AG08396 (cell line): ENCODE measurements at places on chromosomes 13 and 19.

- peak; percentile 59 for DNase-seq
Observed at GRCh38 chr13:40665126-40666044, 1.1 kb downstream of the FOXO1 start.

- no peak for DNase-seq
Observed at GRCh38 chr13:20431080-20431479, 94.6 kb downstream of the CRYL1 start.

GRCh38 chr19:46311444-46311843, 14.6 kb downstream of the HIF3A start:
- DNase-seq = no peak

GRCh38 chr19:1069009-1069779, 2.2 kb downstream of the ARHGAP45 start:
- DNase-seq = no peak

GRCh38 chr19:16361254-16361653, 36.6 kb downstream of the KLF2 start:
- DNase-seq = no peak

GRCh38 chr13:114002009-114002544, 28.2 kb upstream of the C13orf46 start:
- DNase-seq = no peak

- DNase-seq = peak; percentile 47
Observed at GRCh38 chr13:114339857-114340534, 25.7 kb downstream of the CHAMP1 start.

DNA sequence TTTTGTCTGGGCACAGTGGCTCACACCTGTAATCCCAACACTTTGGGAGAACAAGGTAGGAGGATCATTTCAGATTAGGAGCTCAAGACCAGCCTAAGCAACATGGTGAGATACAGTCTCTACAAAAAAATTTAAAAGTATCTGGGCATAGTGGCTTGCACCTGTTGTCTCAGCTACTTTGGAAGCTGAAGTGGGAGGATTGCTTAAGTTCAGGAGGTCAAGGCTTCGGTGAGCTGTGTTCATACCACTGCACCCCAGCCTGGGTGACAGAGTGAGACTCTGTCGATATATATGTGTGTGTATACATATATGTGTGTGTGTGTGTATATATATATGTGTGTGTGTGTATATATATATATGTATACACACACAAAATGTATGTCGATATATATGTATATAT, 833.0 kb downstream of the PCDH9 start:
- no peak for DNase-seq

- DNase-seq = no peak
Observed at GRCh38 chr19:2171349-2172145, 7.8 kb downstream of the DOT1L start.

DNA sequence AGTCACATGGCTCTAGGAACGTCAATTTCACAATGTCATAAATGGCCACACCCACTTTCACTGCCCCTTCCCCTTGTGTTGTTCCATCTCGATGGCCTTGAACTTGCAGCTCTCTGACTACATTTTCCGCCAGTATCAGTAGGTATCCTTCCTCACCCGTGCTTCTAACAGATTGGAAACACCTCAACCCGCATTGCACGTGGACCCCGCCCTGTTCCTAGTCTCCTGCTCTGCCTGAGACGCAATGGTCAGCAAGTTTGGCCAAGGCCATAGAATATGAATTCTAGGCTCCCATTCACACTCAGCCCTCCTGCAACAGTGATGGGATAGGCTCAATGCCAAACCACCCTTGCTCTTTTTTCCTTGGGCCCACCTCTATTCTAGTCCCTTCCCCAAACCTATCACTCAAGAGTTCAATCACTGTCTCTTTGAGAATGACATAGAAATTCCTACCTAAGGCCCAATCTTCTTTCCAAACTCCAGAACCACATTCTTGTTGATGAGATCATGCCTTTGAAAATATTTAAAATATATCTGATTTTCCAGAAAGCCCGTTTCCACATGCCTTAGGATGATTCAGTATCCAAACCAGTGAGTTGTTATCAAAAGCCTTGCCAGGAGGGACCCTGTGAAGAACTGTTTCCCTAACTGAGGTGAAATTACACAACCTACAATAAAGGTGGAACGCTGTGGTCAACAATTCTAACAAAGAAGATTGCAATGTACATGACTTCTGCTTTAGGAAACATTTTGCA, 334.6 kb downstream of the MYO16 start:
- peak; percentile 31 for DNase-seq

DNA sequence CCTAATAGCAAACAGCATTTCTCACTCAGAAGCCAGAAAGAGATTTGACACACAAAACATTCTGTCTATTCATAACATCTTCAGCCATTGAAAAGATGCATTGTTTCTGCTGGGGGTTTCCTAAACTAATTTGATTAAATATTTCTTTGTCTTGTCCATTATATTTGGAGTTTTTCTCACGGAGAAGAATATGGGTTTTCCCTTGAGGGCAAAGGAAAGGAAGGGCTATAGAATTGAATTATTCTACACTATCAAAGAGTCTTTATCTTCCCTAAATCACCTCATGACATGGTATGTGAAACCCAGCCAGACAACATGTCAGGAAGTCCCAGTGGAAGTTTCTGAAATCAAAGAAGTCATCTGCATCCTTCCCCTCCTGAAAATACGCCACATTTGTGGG, 186.4 kb downstream of the SHISA2 start:
- DNase-seq = no peak

GRCh38 chr19:49442771-49443365, 1.5 kb upstream of the SLC17A7 start:
- DNase-seq = peak; percentile 91

- DNase-seq = no peak
Observed at GRCh38 chr13:20911037-20911436, 8.5 kb upstream of the XPO4 start.

DNA sequence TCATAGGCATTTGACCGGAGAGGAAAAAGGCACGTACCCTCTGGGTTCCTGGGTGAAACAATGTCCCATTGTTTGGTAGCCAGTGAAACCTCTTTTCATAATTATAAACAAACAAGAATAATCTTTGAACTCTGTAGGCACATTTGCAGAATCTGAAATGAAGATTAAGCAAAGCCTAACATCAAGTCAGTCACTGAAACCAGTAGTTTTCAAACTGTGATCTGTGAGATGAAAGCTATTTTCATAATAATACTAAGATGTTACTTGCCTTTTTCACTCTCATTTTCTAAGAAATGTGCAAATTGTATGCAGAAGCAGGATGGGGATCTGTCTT, 105.4 kb downstream of the WDFY2 start:
- DNase-seq = no peak

DNA sequence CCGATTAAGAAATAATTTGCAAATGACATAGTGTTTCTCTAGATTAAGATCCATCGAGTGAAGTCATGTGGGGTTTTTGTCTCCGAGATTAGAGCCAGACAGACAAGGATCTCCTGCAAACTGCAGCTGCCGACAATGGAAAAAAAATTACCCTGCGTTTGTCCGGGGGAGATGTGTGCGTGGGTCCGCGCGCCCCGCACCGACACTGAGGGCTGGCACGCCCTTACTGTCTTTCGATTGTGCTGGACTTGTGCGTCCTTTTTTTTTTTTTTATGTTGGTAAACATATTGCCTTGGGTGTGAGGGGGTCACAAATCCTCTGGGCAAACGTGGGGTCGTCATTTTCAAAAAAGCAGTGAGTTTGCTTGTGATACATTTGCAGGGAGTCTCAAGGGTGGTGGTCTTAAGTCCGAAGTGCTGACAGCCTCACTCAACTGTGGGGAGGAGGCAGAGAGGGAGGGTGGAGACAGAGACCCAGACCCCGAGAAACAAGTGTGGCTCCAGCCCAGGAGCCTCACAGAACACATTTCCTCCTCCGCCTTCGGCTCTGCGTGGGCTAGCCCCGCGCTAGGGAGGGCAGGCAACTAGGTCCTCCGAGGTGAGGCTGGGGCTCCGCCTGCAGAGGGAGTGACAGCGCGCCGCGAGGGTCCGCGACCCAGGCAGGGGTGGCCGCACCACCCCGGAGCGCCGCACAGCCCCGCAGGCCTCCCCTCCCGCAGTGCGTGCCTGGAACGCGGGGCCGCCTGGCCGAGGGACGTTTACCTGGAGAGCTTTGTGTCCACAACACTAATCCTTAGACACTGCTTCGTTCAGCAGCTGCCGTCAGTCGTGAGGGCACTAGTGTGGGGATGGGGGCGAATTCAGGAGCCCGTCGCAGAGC, 11.7 kb upstream of the SOX1 start:
- no peak for DNase-seq

DNA sequence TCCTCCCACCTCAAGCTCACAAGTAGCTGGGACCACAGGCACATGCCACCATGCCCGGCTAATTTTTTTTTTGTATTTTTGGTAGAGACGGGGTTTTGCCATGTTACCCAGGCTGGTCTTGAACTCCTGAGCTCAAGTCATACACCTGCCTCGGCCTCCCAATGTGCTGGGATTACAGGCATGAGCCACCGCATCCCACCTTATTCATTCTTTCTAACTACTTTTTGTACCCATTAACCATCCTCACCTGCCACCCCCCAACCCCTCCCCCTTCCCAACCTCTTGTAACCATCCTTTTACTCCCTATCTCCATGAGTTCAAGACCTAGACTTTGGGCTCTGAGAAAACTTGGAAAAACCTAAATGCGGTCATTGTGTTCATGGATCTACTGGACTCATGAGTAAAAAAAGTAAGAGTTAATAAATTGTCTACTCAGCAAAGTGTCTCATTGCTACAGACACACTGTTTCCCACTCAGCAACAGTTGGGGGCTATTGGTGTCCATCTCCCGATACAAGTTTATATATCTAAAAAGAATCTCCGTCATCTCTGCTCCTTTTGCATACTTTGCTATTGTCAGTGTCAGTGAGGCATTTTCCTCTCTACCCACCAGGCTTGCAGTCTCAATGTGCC, 44.1 kb upstream of the MEDAG start:
- no peak for DNase-seq

DNA sequence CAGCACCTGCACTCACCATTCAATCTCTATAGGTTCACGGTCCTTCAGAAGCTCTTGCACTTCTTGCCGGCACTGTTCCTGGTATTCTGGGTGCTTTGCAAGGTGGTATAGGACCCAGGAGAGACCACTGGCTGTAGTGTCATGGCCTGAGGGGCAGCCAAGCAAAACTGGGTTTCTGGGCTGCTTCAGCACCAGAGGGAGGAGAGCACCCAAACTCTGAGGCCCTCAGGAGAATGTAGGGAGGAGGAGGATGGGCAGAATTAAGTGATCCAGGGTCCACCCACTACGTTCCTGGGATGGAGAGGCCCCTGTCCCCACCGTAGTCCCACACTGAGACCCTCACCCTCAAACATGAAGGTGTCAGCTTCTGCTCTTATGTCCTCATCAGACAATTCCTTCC, 12.3 kb downstream of the CYP4F11 start:
- no peak for DNase-seq

- no peak for DNase-seq
Observed at GRCh38 chr13:90420683-90421082, 926.8 kb upstream of the MIR17HG start.

DNA sequence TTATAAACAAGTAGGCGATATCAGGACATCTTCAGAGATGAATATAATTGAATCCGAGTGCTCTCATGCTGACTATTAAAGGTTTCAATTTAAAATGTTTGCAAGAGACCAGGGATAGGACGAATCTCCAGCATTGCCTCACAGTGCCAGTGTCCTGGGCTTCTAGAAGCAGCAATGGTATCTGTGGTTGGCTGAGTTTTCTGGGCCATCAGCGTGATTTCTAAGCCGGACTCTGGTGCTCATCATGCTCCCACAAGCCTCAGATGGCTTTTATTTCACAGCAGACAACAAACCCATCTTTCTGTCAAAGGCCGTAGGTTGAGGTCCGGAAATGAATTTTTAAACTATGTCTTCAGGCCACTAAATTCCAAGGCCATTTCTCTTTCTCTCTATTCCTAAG, 187.7 kb downstream of the FOXO1 start:
- DNase-seq = no peak
